ENCODE measurements at places on chromosomes 3 and 15. TPM values are rescaled to one million over a fixed set of nuclear protein-coding genes. Genes with fewer than 3 reads are reported as not detected.

Gene STRC
- polyA plus RNA-seq = 0.35 TPM

Gene CHRNA5
- polyA plus RNA-seq = 6.8 TPM

Gene SLC9A9
- polyA plus RNA-seq = 4.9 TPM

Gene PP2D1
- polyA plus RNA-seq = 0.28 TPM

Gene FOXL2NB
- polyA plus RNA-seq = 0.04 TPM

Gene SLC22A13
- 4.1 TPM for polyA plus RNA-seq

Gene CPNE4
- polyA plus RNA-seq = 0.44 TPM

Gene SLC26A6
- 22.4 TPM for polyA plus RNA-seq

Gene CHCHD6
- 17.5 TPM for polyA plus RNA-seq

Gene WDR93
- polyA plus RNA-seq = 2.1 TPM

Gene RETNLB
- not detected for polyA plus RNA-seq

Gene PEX11A
- polyA plus RNA-seq = 22.1 TPM

Gene NR2E3
- 0.39 TPM for polyA plus RNA-seq

Gene CCRL2
- polyA plus RNA-seq = 1.0 TPM

Gene FAM81A
- polyA plus RNA-seq = 24.3 TPM

Gene RCCD1
- 16.5 TPM for polyA plus RNA-seq

Gene CKMT1A
- polyA plus RNA-seq = 2.2 TPM

Gene SH2D7
- polyA plus RNA-seq = 0.30 TPM

Gene NANOGP8
- 0.29 TPM for polyA plus RNA-seq

Gene GPR156
- 3.2 TPM for polyA plus RNA-seq

Gene RPS17
- polyA plus RNA-seq = 1,731 TPM

Gene MAN2C1
- polyA plus RNA-seq = 163 TPM

Gene ATP13A4
- 1.7 TPM for polyA plus RNA-seq

Gene CFAP92
- polyA plus RNA-seq = 0.93 TPM

Gene P3H2
- 84.2 TPM for polyA plus RNA-seq

Gene TM6SF1
- polyA plus RNA-seq = 1.8 TPM

Gene PATL2
- 0.87 TPM for polyA plus RNA-seq

Gene RLBP1
- not detected for polyA plus RNA-seq

Gene KIF15
- 22.0 TPM for polyA plus RNA-seq

Gene IQGAP1
- 178 TPM for polyA plus RNA-seq

Gene GMNC
- polyA plus RNA-seq = 4.2 TPM

Gene CHST14
- 36.7 TPM for polyA plus RNA-seq

Gene C3orf49
- 0.42 TPM for polyA plus RNA-seq

Gene LACTB
- 24.0 TPM for polyA plus RNA-seq

Gene IP6K1
- 55.9 TPM for polyA plus RNA-seq

Gene RYR3
- polyA plus RNA-seq = 4.8 TPM

Gene HYAL1
- 8.0 TPM for polyA plus RNA-seq

Gene ZNF620
- 10.4 TPM for polyA plus RNA-seq

Gene PSTPIP1
- 0.69 TPM for polyA plus RNA-seq

Gene WDR72
- polyA plus RNA-seq = 82.8 TPM

Gene NTRK3
- polyA plus RNA-seq = 12.9 TPM

Gene RTP1
- polyA plus RNA-seq = not detected
